ENCODE measurements at places on chromosomes 5 and 9.

GRCh38 chr9:16247188-16247875, 623.1 kb downstream of the BNC2 start:
- no peak for DNase-seq

GRCh38 chr5:143161885-143162540, 241.5 kb downstream of the NR3C1 start:
- no peak for DNase-seq

DNA sequence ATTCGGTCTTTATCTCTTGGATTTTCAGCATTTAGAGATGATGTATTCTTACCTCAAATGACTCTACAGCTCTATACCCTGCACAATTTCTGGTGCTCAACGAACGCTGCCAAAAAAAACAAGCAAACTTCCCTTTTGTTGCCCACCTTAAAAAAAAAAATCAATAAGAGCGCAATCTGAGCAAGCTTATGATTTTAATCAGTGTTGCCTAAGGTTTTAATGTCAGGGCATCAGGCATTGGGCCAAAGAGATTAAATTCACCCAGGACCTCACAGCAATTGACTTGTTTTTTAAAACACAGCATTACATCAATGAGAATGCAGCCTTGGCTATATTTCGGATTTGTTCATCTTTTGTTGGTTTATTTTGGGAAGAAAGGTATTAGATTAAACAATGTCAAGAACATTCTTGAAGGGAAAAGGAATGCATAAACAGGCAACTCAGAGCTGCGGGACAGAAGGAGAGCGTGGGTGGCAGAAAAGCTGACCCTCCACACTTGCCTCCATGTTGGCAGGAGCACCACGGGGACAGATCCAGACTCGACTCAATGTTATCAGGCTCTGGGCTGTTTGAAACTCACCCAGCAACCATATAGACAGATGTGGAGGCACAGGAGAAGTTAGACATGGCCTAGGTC, 127.5 kb upstream of the DAPK1 start:
- DNase-seq, result no peak

- DNase-seq, result no peak
These were observed 325.3 kb upstream of the TARS1 start for GRCh38 chr5:33115467-33115866.

- DNase-seq, result no peak
These were observed 1493.2 kb downstream of the MAT2B start for GRCh38 chr5:164998590-164998989.

GRCh38 chr5:142015781-142016533, 3.1 kb upstream of the GNPDA1 start:
- DNase-seq, result no peak

DNA sequence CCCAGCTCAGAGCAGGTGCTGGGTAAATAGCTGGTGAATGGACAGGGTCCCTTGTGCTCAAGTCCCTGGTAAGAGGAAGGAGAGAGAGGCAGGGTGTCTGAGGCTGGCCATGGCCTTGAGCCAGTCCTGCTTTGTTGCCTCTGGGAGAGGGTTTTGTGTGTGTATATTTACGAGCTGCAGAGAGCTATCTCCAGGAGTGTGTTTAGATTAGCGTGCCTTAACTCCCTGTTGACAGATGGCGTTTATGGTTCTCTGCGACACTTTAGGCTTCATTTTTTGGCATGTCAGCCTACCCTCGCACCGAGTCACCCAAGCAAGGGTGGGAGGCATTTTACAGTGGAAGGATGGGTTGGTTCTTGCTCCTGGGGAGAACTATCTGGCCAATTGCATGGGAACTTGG, 22.2 kb downstream of the HMCN2 start:
- DNase-seq, result no peak

GRCh38 chr5:134398609-134399155, 13.0 kb downstream of the CDKN2AIPNL start:
- no peak for DNase-seq

- DNase-seq, result no peak
These were observed 49.9 kb downstream of the C9orf152 start for GRCh38 chr9:110157823-110158664.

DNA sequence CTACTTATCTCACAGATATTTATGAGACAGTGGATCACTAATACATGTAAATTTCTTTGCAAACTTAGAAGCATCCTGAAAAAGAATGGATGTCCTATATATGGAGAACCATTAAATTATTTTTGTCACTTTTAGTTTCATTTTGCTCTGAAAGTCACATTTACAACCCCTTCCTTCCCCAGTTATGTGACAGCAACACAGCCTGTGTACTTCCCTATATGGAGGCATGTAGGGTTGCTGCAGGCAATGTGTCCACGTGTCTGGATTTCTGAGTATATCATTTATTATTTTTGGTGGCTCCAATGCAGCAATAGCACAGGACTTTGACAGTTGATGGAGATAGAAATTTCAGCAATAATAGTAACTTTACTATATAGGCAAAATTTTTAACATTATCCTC, 156.4 kb downstream of the ST8SIA4 start:
- DNase-seq, result no peak

DNA sequence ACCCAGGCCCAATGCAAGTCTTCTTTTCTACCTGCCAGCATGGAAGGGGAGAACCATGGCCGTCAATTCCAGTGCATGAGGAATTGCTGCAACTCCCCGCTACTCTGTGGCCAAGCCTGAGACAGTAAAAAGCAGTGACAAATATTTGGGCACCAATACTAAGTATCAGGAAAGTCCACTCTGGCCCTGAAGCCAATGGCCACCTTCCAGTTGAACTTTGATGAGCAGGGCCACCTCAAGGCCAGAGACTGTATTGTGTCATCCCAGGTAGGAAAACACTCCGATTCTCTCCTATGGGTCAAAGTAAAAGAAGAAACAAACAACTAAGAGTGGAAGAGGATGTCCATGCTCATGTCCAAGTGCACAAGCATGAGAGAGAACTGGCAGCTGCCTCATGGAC, 27.1 kb downstream of the RETREG1 start:
- DNase-seq, result no peak

GRCh38 chr9:26166537-26166936, 488.3 kb upstream of the TUSC1 start:
- no peak for DNase-seq

- no peak for DNase-seq
These were observed 32.5 kb upstream of the RAB14 start for GRCh38 chr9:121233906-121234831.

- DNase-seq, result no peak
These were observed 1.8 kb downstream of the SMC5 start for GRCh38 chr9:70260606-70261005.

DNA sequence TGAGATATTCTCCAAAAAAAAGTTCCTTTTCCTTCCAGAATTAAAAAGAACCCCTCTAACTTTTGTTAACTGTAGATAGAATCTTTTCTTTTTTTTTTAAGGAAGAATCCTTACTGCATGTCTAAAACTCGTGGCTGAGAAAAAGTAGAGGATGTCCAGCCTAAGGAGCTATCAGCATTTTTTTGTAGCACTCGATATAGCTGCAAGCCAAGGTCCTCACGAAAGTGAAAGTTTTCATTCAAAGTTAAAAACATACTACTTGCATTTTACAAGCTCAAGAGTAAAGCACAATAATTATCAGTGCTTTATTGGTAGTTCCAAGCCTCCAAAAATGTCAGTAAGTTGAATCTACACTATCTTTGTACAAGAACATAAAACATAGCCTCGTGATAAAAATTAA, 28.7 kb upstream of the ZSWIM6 start:
- no peak for DNase-seq

DNA sequence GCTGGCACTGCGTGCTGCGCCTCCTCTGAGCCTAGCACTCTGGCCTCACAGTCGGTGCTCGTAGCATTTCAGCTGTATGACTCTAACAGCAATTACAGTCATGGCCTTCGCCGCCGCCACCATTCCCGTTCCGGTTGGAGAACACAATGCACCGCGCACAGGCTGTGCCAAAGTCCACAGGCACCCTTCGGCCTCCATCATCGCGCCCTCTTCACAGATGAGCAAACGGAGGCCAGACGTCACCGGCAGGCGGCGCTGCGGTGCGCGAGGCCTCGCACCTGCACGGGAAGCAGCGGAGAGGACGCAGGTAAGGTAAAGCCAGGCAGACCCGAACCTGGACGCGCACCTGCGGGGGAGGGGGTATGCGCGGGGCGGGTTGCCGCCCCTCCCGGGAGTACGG, 128.9 kb downstream of the BARX1 start:
- peak; percentile 2 for DNase-seq

- DNase-seq, result no peak
These were observed 11.4 kb upstream of the TEX48 start for GRCh38 chr9:114693248-114693855.

DNA sequence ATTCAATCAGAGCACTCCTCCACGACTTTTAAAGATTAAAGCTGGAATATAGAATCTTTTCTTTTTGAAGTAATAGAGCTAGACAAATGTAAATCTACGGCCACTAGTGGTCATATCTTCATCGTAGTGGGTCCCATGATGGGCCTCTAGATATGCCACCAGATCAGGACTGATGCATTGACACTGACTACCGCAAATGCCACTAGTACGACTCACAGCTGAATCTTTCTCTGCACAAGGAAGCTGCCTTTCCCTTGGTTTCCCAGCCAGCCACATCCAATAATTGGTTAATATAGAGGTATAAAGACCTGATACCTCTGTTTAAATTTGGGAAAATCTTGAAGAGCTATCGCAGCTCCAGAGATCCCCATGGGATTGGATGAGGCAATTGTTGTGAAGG, 37.8 kb upstream of the ADRB2 start:
- DNase-seq, result no peak

GRCh38 chr5:96778409-96778808, 29.3 kb downstream of the ERAP1 start:
- peak; percentile 66 for DNase-seq

DNA sequence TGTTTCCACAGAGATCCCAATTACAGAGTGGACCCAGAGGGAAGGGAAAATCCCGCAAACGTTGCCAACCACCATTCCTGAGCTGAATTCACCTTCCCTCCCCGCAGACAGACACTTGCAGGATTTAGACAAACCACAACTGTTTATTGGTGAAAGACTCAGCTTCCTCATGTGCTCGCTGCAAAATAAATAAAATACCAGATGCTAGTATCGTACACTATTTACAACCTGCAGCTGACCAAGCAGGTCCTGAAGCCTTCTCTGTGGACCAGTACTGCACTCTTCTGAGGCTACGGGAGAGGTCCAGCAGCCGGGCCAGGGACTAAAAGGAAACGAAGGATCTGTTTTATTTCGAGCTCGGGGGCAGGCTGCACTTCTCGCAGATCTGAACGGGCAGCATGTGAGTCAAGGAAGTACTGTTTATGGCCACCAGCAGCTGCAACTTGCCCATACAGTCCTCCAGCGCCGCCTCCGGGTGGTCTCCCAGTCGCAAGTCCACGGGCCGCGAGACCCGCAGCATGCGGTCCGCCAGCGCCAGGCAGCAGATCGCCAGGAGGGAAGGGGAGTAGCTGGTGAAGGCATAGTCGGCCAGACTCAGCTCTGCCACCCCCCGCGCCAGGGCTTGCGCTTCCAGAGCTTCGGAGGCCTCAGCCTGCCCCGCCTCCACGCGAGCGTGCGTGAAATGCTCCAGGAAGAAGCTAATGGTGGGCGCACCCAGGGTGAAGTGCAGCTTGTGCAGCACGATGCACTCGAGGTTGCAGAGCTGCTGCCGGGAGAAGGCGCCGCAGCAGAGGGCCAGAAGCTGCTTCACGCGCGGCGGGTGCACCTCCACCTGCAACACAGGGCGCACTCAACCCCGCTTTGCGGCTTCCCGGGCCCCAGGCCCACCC, 2.1 kb downstream of the CCNO start:
- DNase-seq, result peak; percentile 43

DNA sequence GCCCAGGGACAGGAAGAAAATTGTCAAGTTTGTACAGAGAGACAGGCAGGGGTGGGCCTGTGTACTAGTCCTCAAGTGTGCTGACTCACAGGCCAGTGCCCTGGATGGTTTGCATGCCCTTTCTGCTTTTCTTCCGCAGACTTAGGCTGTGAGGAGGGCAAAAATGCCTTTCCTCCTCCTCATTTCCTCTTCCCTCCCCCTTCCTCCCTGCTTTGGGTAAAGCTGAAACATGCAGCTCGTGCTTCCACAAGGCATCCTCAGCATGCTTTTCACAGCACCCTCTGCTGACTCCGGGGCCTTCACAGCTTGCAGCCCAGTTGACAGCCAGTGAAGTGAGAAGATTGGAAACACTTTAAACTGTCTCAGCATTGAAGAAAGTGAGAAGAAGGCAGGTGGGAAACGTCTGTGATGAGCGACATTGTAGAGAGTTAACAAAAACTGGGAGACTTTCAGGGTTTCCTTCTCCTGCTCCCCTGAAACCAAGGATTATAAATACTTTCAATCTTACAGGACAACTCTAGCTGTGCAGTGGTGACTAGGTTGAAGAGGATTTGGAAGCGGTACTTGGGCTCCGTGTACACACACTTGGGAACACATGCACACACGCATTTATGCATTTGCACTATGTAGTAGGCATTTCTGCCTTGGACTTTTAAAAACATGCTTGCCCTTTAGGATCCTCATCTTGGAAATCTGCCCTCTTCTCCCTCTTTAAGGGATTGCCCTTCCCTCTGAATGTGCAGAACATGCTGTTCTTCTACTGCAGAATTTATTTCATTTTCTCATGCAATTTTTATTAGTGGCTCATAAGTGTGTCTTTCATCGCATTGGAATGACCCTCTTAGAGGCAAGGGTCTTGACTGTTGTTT, 138.8 kb downstream of the GRIA1 start:
- peak; percentile 25 for DNase-seq

DNA sequence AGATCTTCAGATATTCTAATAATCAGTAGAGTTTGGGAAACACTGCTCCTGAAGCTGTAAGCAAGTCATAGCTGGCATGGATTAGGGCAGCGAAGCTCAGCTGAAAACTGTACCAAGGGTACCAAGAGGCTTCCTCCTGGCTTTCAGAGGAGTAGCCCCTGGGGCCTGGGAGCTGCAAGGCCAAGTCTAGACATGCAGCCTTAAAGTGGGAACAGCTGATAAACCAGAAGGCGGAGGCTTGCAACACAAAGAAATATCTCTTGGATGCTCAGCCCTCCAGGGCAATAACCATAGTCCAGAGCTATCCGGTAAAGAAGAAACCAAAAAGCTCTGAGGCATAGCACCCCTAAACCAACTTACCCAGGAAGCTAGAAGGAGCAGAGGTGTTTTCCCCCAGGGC, 51.5 kb downstream of the MRPS30 start:
- no peak for DNase-seq

DNA sequence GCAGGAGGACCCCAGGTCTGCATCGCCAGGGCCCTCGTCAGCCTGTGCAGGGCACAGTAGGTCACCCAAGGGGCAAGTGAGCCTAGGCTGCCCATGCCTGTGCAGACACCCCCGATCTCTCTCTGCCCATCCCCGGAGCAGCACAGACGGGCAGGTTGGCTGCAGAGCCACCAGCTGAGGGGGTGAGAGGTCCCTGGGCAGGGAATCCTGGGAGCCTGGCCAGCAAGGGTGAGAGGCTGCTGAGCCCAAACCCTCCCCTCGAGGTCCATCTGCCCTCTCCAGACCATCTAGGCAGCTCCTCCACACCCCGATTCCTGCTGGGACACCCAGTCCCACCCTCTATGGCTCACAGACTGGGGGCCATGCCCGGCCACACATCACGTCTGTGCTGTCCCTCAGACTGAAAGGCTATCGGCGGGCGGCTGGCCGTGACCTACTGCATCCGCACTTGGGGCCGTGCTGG, 2.8 kb upstream of the DPP7 start:
- no peak for DNase-seq
